ENCODE measurements at places on chromosomes 1 and 21.

DNA sequence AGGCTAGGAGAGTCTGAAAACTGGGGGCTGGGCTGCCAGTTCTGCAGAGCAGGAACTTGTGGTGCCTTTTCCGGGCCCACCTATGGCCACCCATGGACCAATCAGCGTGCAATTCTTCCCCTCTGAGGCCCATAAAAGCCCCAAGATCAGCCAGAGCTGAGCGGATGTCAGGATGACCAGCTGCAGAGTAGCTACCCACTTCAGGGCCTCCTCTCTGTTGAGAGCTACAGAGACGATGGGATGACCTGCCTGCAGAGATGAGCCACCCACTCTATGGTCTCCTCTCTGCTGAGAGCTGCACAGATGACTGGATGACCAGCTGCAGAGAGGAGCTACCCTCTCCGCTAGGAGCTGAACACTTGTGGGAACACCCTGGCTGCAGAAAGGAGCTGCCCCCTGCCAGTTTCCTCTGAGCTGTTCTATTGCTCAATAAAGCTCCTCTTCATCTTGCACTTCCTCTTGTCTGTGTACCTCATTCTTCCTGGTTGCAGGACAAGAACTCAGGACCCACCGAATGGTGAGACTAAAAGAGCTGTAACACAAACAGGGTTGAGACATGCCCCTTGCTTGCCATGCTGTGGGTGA is 12.8 kb upstream of the AADACL4 start:
- DNase-seq, result no peak

GRCh38 chr1:37734629-37735591 is 30.0 kb downstream of the EPHA10 start:
- DNase-seq, result no peak

DNA sequence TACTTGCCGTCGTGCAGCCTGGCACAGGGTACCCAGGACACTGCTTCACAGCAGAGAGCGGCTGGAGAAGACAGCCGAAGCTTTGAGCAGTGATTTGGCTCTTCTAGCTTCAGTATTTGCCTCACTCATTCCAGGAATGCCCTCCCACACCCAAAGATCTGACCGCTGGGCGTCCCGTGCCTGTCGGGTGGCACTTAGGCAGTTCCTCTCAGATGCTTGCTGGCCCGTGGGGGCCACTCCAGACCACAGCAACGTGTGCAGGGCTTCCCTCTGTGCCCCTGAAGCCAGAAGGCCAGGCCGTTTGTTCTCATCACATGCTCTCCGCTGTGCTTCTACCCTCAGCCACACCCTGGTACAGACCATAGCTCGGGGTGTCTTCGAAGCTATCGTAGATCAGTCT is 17.0 kb downstream of the RRP1B start:
- DNase-seq, result no peak

DNA sequence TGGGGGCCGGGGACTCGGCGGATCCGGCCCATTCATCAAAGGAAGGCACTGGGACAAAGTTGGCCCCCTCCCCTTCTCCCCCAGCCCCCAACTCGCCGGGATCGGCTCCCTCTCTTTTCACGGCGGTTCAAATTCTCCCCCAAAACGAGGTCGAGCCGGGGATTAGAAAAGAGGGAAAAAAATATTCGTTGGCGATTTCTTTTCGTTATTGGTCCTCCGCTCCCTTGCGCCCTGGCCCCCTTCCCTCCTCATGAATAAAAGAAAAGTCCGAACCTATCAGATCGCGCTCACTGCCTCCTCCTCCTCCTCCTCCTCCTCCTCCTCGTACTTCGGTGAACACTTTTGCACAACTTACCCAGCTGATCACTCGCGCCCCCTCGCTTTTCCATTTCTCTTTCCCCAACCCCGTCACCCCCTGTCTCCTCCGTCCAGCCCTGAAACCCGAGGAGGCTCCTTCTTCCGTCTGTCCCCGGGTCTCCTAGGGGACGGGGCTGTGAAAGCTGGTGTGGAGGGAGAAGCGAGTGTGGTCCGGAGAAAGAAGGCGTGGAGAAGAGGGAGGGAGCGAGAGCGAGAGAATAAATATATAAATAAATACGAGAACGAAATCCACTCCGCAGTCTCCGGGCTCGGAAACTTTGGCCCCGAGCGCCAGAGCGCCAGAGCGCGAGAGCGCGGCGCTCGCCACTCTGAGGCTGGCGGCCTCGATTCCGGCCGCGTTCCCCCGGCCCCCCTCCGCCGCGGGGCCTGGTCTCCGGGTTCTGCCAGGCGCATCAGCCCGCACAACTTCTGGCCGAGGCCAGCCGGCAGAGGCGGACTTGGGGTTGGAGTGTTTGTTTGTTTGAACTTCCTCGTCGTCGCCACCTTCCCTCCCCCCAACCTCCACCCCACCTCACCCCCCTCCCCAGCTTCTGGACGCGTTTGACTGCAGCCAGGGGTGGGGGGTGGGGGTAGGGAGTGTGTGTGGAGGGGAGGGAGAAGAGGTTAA is at the start of gene PAX7:
Gene PAX7, plus strand, starts transcription at position 336 of the 985 bp plus-strand sequence. CDS start 758 bp downstream, outside the sequence.
- DNase-seq, result no peak

GRCh38 chr1:110608247-110608646 is 2.1 kb upstream of the KCNA2 start:
- no peak for DNase-seq

DNA sequence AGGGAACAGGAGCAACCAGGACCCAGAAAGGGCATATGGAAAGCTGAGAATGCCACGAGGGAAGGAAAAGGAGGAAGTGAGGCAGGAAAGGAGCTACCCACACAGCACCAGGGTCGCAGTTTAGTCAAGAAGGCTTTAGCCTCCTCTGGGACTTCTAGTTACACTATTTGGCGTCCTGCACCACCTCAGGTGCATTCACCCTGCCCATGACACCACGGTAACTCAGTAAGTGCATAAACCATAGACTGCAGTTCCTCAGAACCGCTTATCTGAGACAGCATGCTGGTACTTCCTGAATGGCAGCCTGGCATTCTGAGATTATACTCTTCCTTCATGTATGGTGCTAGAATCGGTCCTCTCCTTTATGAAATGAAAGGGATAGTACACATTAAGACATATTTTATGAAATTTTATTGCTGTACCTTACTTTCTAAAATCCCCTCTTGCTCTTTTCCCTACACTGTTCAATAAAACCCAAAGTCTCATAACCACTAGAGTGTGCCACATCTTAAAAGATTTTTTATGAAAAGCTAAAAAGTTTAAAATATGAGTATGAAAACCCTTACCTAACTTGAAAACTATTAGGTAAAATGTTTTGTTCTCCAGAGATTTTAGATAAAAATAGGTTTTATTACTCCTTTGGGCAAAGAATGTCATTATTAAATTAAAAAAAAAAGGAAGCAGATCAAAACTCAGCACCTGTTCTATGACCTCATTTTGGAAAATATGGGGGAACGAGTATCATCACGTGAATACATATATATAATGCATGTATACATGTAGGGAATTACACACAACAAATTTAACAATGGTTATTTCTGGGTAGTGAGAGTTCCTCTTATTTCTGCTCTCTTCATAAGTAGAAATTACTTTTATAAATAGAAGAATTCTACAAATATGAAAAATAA is 67.3 kb downstream of the VAV3 start:
- no peak for DNase-seq

- no peak for DNase-seq
Measured at GRCh38 chr1:77095236-77095635, 124.0 kb downstream of the PIGK start.

GRCh38 chr1:16246961-16247360 is 10.0 kb upstream of the CPLANE2 start:
- no peak for DNase-seq

DNA sequence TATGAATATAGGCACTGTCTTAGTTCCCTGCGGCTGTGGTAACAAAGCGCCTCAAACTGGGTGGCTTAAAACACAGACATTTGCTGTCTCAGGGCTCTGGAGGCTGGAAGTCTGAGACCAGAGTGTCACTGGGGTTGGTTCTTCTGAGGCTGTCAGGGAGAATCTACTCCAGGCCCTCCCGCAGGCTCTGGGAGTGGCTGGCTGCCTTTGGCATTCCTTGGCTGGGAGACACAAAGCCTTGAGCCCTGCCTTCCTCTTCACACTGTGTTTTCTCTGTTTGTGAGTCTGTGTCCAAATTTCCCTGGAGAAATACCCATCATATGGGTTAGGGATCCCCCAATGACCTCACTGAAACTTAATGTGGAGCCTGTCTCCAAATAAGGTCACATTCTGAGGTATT is 38.5 kb downstream of the B3GALT5 start:
- no peak for DNase-seq

- no peak for DNase-seq
Measured at GRCh38 chr1:202516434-202516877, 168.0 kb downstream of the PPP1R12B start.

GRCh38 chr1:90189889-90190288 is 195.0 kb downstream of the ZNF326 start:
- DNase-seq, result no peak

DNA sequence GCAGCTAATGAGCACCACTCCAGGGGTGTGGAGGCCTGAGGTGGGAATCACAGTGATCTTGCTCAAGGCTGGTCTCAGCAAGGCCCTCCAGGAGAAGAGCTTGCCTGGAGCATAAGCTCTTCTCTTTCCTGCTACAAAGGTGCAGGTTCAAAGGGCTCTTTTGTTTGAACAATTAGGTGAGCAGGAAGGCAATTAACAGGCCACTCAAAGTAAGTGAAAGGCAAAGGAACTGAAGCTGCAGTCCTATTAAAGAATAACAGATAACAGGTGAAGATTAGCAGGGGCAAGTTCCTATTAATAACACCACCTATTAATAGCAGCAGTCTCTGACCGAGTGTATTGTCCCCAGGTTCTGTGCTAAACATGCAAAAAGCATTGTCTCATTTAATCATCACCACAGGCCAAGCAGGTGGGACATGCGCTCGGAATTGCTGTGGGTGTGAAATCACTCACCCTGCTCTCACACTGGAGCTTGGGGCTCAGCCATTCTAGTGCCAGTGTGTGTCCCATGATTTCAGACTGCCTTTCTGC is 113.8 kb downstream of the RHOU start:
- DNase-seq, result no peak

DNA sequence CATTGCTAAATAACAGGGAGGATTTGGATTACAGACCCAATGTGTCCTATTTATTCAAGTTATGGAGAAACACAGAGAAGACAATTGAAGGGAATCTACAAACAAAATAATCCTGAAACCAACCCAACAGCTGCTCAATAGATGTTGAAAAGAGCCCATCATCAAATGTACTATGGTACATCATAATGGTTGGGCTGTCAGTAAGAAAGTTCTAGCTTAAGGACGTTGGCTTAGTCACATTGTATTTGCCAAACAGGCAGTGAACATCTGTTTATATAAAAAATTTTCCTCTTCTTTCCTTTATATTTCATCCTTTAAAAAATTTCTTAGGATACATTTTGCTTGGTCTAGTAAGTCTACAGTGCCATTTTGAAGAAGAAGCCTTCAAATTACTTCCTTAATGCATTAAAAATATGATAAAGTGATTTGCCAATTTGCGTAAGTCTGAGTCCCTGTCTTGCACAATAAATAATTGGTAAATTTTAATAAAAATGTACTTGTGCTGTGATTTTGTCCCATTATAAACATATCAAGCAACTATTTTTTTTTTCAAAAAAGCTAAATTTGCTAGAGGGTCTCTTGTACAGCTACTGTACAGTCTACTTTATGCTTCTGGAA is 14.4 kb downstream of the MAP3K7CL start:
- no peak for DNase-seq

DNA sequence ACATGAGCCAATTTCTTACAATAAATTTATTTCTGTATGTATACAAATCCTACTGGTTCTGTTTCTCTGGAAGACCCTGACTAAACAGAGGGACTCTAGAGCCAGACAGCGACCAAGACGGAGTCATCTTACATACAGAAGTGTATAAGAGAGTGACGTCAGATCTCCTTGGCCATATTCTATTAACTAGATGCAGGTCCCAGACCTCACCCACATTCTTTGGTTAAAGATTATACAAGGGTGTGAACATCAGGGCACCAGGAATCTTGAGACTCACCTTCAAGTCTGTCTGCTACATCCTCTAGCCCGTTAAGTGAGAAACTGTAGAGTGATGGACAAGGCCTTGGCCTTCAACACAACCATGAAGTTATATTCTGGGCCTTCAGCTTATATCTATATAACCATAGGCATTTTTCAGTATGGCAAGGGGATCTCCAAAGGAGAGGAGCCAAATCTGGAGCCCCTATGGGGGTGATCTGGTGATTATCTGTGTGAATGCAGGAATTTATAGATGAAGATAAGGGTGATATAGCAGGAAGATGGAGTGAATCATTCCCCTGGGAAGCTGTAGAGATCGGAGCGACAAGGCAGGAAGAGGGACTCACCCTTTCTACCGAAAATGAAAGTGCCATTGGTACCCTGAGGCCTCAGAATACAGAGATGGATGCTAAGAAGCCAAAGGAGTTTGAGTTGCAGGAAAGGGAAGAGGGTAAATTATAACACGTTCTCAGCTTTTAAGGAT is 83.9 kb downstream of the ADAMTS1 start:
- DNase-seq, result no peak

DNA sequence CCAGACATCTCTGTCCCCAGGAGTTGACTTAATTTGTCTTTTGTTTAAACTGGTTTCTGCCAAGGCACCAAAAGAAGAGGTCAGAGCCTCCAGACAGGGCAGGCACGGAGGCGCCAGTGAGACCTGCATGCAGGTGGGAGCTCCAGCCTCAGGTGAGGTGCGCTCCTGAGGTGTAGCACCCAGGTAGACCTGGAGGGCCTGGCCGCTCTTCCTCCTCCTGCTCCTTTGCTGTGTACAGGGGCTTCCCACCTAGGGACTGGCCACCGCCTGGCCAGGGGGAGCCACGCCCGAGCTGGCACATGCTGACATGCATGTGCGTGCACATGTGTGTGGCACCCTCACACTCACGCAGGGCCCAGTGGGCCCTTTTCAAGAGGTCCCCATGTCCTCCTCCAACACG is 158.7 kb downstream of the PEX14 start:
- no peak for DNase-seq

DNA sequence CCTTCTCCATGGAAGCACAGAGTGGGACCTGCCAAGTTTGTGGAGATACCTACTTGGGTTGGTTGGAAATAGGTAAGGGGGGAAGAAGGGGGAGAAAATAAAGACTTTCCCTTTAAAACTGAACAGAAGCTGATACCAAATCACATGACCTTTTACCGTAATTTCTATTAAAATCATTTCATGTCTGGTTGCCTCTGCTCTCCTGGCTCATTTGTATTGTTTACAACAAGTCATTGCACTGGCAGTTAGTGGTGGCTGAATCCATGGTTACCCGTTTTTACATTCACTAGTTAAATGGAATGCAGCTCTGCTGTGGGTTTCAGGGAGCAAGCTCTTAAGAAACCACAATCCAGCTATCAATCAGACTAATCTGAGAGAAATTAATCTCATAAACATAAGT is 353.7 kb upstream of the ESRRG start:
- no peak for DNase-seq

Measured in NCI-H2081 treated with DMSO at 0.1 percent for 48 hours (cell line).